SK-N-SH treated with all-trans-retinoic acid at 6 μM for 48 hours (cell line): ENCODE measurements at places on chromosomes 12 and 14.

DNA sequence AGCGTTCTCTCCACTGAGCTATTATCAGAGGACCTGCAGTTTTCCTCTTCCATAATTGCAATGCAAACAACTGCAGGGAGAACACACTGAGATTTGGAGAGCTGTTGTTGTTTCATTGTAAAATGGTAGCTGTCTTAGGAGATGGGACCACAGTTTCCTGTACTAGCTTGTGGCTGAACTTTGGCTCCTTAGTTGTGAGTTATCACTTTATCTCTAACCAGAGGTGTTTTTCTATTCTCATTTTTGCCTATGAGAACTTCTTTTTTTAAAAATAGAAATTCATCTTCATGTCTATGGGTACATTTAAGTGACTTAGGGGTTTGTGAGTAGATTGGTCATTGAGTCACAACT lies 216.5 kb downstream of the SLC38A4 start:
- no peak; the same call in 2 of the 3 replicates for ATAC-seq

DNA sequence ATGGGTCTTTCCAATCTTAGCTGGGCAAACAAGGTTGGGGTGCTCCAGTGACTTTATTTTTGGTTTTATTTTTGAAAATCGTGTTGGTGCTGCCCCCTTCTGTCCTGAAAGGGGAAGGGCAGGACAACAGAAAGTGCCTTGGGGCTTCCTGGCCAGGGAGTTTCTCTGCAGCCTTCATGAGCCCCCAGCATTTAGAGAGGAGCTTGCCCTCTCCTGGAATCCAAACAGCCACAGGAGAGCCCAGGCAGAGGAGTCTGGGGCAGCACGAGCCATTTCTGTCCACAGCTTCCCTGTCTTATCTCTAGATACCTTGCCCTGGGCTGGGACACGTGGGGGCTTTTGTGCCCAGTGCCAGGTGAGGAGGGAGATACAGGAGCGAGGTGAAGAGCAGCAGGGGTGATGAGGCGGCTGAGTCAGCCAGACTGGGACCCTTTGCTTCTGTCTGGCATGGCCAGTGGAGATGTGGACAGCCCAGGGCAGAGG lies 4.4 kb upstream of the C1RL start:
- peak; percentile 35 for ATAC-seq

GRCh38 chr14:79279645-79280597 lies 931.4 kb downstream of the DIO2 start:
- peak; percentile 19 for ATAC-seq

DNA sequence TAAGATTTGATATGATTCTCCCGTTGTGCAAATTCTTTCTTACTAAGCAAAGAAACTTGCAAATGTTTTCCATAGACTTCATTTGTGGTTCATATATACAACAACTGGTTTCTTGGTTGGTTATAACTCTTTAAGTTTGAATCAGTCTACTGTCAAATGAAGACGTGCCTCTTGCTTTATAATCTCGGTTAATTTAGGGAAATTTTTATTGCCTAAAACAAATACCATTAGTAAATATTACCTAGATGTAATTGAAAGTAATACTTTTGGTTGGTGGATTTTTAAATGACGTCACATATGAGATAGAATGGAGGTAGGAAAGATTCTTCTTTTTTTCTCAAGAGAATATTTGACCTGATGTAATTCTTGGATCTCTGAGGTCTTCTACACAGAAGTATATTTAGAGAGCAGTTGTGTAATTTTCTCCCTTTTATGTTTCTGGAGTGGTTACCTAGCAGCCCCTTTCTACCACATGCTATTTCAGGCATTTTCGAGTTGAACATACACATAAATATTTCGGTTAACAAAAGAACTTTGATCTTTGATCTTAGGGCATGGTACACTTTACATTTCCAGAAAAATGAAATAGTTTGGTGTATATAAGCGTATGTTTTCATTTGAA lies 1.7 kb downstream of the ATF7IP start:
- no peak for ATAC-seq

DNA sequence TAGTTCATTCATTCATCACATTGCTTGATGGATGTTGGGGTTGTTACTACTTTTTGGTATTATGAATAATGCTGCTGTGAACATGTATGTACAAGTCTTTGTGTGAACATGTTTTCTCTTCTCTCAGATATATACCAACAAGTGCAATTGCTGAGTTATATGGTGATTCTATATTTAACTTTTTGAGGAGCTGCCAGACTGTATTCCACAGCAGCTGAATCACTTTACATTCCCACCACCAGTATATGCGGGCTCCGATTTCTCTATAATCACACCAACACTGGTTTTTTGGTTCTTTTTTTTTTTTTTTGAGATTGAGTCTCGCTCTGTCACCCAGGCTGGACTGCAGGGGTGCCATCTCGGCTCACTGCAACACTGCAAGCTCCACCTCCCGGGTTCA lies 22.2 kb upstream of the PLEKHG6 start:
- peak; percentile 31; the same call in 2 of the 3 replicates for ATAC-seq

DNA sequence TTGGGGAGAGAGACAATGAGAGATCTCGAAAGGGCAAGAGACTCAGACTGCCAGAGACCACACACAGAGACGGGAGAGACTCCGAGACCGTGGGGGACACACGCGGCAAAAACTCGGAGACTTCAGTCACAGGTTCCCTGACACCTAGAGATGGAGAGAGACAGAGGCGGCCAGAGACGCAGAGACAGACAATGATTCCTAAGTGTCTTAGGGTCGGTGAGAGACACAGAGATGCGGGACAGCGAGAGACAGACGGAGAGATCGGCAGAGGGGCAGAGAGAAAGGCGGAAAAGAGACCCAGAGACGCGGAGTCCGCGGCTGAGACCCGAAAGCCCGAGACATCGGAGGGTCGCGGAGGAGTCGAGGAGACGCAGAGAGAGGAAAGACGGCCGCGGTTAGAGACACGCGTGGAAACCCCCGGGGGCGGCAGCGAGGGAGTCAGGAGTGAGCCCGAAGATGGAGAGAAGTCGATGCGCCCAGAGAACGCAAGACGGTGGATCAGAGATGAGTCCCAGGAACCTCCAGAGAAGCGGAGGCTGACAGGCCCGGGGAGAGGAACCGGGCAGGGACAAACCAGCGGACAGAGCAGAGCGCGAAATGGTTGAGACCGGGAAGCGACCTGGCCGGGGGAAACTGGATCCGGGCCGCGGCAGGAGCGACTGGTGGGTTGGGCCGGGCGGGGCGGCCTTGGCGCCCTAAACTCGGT lies 7.8 kb downstream of the LHX5 start:
- 0 out of 3 replicates have a peak, but pooled peaks have one; percentile 9 for ATAC-seq

DNA sequence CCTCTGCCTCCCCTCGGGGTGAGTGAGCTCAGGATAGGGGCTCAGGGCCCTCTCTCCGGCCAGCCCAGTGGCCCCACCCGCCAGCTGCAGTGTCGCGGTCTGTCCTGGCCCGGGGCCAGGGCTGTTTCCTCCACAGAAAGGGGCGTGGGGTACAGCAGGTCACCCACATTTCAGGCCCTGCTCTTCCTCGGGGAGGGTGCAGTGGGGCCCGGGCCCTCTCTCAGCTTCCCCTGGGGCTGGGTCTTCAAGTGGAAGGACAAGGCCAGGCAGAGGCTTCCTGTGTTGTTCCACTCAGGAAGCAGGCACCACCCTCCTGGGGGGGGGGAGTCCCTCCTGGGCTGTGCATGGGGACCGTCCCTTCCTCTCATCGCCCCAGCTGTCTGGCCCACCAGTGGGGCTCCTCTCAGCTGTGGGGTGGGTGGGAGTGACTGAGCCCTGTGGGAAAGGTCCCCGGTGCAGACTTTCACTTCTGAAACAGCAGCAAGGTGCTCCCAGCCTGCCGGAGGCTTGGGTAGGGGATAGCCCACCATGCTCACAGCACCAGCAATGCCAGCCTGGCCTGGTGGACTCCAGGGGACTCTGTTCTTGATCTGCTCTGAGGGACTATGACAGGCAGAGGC lies 3.7 kb downstream of the GPR132 start:
- no peak for ATAC-seq

- ATAC-seq, result no peak
These were observed 1.7 kb downstream of the KRT79 start for GRCh38 chr12:52832451-52832850.

DNA sequence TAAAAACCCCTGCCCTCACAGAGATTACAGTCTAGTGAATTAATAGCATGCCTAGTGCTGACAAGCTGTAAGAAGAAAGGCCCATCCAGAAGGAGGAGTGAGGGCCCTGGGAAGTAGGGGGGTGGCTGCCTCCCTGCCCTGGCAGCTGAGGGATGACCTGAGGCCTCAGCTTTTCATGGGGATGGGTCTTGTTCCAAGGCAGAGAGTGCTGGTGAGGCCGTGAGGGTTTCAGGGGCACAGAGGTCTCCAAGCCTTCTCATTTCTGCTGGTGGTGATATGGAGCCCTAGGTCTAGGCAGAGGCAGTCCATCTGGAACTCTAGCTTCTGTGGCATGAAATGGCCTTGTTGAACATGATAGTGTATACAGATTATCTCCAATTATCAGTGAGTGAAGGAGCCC lies 114.4 kb downstream of the ZFP36L1 start:
- ATAC-seq, result no peak

- ATAC-seq, result no peak; the same call in 1 of the 3 replicates
These were observed 89.0 kb upstream of the BCL11B start for GRCh38 chr14:99360774-99361595.

DNA sequence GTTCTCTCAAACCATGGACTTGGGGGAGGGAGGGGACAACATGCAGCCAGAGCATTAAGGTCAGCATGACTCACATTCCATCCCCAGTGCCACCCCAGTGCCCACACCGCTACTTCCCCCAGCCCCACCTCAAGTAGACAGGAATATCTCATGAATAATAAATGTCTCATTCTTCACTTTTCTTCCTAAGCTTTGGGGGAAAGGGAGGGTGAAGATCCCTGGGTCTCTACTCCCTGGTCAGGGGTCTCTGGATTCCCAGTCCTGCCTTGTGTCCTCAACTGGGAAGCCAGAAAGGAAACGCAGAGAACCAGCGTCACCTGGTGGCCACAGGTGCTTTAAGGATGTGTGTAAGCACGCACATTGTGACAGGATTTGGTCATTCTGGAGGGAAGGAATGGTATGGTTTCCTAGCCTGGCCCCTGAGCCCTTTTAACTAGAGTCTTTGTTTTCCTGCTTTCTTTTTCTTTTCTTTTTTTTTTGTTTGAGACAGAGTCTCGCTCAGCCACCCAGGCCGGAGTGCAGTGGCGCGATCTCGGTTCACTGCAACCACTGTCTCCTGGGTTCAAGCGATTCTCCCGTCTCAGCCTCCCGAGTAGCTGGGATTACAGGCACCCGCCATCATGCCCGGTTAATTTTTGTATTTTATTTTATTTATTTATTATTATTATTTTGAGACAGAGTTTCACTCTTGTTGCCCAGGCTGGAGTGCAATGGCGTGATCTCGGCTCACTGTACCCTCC lies 3.4 kb downstream of the GPR84 start:
- ATAC-seq, result peak; percentile 69

GRCh38 chr12:49200919-49201594 lies 12.2 kb upstream of the TUBA1A start:
- peak; percentile 75 for ATAC-seq

- no peak for ATAC-seq
These were observed 16.4 kb upstream of the PRIMA1 start for GRCh38 chr14:93804654-93805053.

DNA sequence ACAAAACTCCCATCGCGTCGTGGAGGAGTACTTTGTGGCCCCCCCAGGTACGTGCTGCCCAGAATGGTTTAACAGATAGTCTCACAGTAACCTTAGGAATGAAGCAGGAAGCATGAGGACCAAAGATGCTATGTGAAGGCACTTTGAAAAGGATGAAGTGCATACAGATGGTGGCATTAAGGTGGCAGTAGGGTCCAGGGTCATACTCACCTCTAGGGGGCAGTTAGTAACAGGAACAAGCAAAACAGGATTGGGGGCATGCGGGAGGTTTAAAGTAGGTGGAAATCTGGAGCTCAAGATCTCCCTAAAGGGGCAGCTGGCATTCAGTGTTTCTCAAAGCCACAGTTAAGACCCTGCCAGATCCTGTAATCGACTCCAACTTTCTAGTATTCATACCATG lies 10.9 kb downstream of the GATC start:
- 0 out of 3 replicates have a peak, but pooled peaks have one; percentile 25 for ATAC-seq

DNA sequence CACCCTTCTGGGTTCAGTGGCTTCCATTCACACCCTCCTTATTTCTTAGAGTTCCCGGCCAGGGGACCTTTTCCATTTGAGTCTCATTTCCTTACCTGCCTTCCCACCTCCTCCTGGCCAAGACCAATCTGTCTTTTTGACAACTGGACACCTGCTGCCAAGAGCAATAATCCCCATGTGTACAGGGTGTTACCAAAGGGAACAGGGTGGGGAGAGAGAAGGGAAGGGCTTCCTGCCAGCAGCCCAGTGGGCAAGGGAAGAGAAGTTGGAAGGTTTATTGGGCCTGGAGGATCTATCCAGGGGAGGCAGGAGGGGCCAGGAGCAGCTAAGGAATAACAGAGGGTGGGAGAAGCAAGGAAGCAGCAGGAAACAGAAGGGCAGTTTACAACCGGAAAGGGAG lies 346.2 kb downstream of the C12orf75 start:
- ATAC-seq, result no peak

- ATAC-seq, result no peak
These were observed 264.3 kb downstream of the PRKD1 start for GRCh38 chr14:29663281-29663801.

- ATAC-seq, result no peak
These were observed 51.2 kb upstream of the AMN start for GRCh38 chr14:102870994-102871831.

GRCh38 chr14:79281244-79282152 lies 929.8 kb downstream of the DIO2 start:
- ATAC-seq, result no peak

- ATAC-seq, result no peak
These were observed 236.1 kb upstream of the DDHD1 start for GRCh38 chr14:53389202-53389601.

DNA sequence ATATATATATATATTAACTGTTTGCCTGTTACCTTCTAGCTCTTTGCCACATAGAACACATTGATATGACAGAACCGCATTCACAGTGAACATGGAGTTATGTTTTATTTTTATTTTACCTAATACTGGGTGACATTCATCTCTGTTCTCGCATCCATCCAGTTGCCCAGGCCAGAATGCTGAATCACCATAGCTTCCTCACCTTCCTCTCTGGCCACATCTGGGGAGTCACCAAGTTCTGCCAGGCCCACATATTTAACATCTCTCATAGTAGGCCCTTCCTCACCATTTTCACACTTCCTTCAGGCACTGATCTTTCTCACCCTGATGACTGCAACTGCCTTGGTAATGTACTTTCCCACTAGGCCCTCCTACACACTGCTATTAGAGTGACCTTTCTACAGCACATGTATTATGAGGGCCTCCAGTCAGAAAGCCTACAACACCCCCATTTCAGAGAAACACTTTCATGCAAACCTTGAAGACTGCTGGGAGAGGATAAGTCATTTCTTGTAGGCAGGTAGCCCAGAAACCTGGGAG lies 106.8 kb downstream of the LGR5 start:
- ATAC-seq, result no peak
